Prostate gland (tissue), 2 donors: ENCODE measurements at places on chromosomes 5 and 9.
A peak's percentile ranks its signal among the peaks of the same experiment; 100 is the strongest.

- DNase-seq, result no peak
Observed at GRCh38 chr5:80185095-80185494, 70.8 kb downstream of the SERINC5 start.

DNA sequence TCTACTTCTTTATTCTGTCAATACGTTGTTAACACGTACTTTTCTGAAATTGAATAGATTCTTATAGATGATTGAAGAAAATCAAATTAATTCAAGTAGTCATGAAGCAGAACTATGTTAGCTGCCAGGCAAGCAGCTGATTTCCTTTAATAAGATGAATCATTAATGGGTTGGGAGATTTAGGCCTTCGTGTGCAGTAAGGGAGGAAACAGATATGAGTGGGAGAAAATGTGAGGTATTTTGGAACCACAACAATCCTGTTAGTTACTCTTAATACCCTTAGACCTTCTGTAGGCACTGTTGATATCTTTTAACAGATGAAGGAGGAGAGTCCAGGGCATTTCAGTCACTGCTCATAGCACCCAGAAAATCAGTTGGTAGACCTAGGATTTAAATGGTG is 121.0 kb downstream of the AOPEP start:
- no peak for DNase-seq

DNA sequence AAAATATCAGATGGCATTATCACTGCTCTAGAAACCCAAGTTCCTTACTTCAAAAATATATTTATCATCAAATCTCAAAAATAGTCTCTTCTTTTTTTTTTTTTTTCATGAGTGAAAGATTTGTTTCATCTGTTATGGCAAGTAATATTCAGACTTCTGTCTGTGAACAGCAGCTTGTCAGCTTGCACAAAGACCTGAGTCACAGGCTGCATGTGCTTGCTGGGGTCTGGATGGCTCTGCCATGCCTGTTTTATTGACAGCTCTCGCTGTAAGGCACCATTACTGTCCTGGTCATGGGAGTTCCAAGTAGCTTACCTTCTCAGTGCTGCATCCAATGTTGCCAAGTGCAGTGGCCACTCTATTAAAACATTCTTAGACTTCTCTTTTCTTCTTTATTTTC is 456.4 kb downstream of the GADD45G start:
- DNase-seq, result no peak

- DNase-seq, result no peak
Observed at GRCh38 chr9:105483618-105484017, 35.8 kb downstream of the FSD1L start.

DNA sequence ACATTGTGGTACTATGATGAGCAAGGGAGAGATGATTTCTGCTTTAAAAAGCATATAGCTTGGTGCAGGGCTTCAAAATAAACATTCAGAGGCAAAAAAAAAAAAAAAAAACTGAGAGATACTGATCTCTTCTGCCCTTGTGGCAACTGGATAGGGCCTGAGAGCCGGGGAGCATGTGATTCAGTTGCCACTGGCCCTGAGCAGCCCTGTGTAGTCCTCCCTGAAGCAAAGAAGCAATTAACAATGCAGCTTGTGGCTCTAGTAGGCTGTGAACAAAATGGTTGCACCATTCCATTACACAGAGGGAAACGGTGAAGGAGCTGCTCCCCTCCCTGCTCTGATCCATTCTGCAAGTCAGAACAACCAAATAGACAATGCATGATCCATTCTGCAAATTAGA is 347.5 kb upstream of the DAB2 start:
- no peak for DNase-seq

DNA sequence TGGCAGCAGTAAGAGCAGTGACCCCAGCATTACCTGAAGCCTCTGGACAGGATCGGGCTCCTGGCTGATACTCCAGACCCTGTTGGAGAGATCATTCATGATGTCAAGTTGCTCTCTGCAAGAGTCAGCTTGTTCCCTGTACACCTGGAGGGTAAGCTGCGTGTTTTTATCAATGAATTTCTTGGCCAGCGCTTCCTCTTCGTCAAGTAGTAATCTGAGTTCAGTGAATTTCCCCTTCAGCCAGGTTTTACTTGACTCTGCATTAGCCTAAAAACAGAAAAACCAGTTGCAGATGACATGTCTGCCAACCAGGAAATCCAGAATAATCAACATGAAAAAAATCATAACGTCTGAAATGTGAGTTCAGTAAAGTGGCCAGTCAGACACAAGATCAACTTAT is 19.1 kb downstream of the TRIM14 start:
- DNase-seq, result peak; percentile 78

- DNase-seq, result no peak
Observed at GRCh38 chr9:116717150-116717549, 30.0 kb downstream of the TRIM32 start.

DNA sequence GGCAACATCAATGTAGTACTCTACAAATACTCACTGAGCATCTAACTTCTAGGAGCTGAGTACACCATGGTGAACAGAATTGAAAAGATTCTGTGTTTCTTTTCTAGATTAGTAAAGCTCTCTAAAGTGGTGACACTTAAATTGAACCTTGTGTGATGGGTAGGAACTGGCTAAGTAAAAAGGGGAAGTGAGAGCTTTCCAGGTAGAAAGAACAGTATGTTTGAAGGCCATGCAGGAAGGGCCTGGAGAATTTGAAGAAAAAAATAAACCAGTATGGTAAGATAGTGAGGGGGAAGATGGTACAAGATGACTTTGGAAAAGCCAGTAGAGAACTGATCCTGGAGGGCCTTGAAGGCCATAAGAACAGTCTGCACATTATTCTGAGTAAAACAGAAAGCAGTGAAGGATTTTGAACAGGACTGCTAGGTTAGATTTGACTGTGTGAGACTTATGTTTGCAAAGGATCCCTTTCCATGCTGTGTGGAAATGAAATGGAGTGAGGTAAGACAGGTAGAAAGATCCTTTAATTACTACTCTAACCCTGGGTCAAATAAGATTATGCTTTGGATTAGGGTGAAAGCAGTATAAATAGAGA is 46.7 kb upstream of the UBQLN1 start:
- DNase-seq, result no peak

- DNase-seq, result no peak
Observed at GRCh38 chr9:86464242-86464641, 110.0 kb upstream of the TUT7 start.

GRCh38 chr9:126829035-126829434 is 24.2 kb downstream of the ZBTB43 start:
- no peak for DNase-seq

GRCh38 chr5:146238973-146239372 is 35.6 kb downstream of the RBM27 start:
- no peak for DNase-seq
